ENCODE measurements at places on chromosomes 11 and 22. TPM values are rescaled to one million over a fixed set of nuclear protein-coding genes. Genes with fewer than 3 reads are reported as not detected.

DNA sequence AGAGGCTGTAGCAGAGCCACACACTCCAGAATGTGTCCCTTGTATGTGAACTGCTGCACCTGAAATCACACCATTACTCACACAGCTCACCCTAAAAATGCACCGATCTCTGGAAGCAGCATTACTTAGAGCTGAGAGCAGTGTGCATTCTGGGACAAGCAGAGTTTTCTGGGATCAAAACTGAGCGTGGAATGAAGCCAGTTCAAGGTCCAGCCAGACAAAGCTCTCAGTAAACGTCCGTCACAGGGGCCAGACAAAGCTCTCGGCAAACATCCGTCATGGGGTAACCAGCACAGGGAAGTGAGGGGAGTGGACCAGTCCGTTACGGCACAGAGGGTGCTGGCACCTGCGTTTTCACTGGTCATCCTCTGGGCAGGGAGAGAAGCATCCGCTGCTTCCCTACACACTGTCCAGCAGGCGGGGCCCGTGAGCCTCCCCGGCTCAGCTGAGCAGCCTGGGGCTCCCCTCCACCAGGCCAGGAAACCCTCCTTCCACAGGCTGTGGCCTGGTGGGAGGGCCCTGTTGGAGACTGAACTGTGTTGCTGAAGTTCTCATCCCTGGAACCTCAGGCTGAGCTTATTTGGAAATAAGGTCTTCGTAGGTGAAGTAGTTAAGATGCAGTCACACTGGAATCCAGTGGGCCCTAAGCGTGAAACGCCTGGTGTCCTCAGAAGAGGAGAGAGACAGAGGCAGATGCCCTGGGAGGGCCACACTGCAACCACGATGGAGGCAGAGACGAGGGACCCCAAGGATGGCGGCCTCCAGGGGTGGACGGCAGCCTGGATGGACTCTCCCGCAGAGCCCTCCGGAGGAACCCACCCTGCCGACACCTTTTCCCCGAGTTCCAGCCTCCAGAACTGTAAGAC lies 883.9 kb downstream of the BRD1 start:
- DNase-seq: no peak

GRCh38 chr11:91239359-91239758 lies 985.3 kb upstream of the FAT3 start:
- DNase-seq: peak; percentile 47

GRCh38 chr11:121508449-121508848 lies 55.7 kb upstream of the SORL1-AS1 start:
- no peak for DNase-seq

DNA sequence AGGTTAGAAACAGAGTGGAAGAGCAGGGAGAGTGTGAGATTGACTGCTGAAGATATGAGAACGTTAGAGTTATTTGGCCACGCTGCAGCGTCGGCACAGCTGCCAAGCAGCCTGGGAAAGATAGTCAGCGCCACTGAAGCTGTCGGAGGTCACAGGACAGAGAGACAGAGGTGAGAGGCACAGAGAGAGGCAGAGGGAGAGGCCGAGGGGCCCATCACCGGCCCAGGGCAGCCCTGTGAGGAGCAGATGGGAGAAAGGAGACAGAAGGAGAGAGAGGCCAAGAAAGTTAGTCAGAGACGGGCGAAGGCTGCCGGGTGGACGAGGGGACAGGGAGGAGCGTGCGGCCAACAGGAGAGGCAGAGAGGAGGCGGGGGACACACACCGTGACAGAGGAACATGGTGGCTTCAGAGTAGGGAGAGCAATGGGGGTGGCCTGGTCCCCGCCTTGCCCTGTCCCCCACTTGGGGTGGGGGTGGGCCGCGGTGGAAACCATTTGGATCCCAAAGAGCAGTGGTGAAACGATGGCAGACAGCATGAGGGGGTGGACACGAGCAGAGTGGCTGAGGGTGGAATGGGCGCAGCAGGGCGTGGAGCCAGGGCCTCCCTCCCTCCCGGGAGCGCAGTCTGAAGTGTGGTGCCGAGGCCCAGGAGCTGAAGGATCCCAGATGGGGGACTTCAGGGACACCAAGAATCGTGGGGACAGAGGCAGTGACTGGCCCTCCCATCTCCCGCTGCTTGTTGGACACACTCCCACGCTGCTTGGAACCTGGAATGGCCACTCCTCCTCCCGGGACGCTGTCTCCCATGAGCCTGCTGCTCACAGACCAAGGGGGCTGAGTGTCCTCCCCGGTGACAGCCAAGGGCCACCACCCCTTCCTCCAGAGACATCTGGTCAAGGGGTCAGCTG lies 26.6 kb downstream of the LRRC10B start:
- no peak for DNase-seq

DNA sequence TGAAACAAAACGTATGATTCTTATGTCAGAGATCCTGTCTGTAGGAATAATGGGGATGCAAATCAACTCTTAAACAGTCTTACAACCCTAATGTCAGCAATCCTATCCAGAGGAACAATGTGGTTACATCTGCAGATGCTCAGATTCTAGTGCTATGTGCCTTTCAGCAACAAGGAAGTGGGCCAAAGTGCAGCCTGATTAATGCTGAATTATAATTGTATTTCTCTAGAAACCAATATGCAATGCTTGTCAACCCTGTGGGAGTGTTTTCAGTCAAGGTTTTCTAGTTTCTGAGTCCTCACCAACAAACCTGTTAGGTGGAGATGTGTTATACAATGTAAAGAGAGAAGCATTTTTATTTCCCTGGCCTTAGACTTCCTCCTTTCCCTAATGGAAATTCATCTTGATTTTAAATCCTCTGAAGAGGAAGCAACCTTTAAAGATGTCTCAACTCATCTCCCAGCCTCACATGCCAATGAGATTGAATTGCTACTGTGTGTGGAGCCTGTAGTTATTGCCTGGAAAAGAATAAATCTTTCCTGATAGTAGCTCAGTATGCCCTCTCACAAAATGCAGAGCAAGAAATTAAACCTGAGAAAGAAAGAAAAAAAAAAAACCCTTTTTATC lies 26.2 kb upstream of the TMEM123 start:
- no peak for DNase-seq

The RAC2 gene
- 75.9 TPM for total RNA-seq

The LRRC32 gene
- total RNA-seq: not detected

- DNase-seq: no peak
These were observed 96.1 kb upstream of the CD44 start for GRCh38 chr11:35042913-35043312.

DNA sequence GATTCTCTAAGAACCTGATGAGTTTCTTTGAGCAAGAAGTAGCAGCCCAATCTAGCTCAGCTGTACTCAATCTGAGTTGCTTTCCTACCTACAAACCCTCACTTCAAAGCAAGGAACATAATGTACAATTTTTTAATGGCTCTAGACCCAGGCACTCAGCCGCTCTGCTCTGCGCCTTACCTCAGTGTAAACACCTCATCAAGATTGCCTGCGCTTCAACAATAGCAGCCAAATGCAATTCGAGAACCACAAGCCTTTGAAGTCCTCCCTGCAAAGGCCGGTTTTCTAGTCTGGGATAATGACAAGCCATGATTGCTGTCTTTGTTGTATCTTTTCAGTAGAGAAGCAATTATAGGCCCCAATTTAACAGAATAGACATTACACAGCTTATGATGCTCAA lies 38.0 kb downstream of the JHY start:
- DNase-seq: no peak
